ENCODE measurements at places on chromosomes 7 and 10.

DNA sequence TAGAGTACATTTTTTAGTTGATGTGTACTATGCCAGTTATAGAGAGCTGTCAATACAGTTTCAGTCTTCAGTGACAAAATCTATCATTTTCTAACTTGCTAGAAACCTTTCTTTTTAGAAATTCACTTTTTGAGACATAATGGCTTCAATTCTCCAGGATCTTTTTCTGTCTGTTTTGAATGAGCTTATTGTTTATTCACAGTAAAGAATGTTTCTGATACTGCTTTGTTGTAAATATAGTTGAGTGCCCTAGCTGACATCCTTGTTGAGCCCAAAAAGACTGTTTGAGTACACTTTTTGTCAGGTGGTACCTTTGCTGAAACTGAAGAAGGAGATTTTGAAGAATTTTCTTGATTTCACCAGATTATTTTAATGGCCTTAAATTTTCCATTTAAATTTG is 139.9 kb downstream of the PPP1R9A start:
- DNase-seq = no peak

- no peak for DNase-seq
Measured at GRCh38 chr7:51732951-51733350, 416.3 kb upstream of the COBL start.

DNA sequence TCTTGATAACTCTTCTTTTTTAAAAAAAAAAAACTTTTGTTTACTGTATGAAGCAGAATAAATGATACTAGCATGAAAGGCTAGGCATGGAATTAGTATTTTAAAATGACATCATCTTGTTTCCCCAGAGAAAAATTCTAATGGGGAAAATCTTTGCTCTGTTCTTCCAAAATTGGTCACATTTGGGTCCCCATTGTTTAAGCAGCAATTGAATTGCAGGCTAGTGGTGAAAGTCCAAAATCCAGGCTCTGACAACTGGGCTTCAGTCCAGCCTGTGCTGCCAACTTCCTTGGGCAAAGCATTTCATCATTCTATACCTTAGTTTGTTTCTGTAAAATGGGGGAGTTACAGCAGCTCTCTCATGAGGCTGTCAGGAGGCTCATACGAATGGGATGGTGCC is 726.4 kb downstream of the KCNMA1 start:
- no peak for DNase-seq

DNA sequence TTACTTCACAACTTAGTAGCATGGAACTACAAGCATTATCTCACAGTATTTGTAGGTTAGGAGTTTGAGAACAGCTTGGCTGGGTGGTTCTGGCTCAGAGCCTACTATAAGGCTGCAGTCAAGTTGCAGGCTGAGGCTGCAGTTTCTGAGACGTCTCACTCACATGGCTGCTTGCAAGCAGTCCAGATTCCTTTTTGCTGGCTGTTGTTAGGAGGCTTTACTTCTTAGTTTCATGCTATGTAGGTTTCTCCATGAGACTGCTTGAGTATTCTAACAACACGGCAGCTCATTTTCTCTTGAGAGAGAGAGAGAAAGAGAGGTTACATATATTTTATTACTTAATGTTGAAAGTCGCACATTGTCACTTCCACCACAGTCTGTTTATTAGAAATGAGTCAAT is 1073.9 kb downstream of the NXPH1 start:
- no peak for DNase-seq

GRCh38 chr10:95730233-95730632 is 25.7 kb upstream of the ENTPD1 start:
- no peak for DNase-seq

Measured in hematopoietic multipotent progenitor cell treated with erythropoietin and hydrocortisone succinate and interleukin-3 and kit ligand, for 8 days (in vitro differentiated cells).